ENCODE measurements at places on chromosomes 6 and 20. TPM values are rescaled to one million over a fixed set of nuclear protein-coding genes. Genes with fewer than 3 reads are reported as not detected.

DNA sequence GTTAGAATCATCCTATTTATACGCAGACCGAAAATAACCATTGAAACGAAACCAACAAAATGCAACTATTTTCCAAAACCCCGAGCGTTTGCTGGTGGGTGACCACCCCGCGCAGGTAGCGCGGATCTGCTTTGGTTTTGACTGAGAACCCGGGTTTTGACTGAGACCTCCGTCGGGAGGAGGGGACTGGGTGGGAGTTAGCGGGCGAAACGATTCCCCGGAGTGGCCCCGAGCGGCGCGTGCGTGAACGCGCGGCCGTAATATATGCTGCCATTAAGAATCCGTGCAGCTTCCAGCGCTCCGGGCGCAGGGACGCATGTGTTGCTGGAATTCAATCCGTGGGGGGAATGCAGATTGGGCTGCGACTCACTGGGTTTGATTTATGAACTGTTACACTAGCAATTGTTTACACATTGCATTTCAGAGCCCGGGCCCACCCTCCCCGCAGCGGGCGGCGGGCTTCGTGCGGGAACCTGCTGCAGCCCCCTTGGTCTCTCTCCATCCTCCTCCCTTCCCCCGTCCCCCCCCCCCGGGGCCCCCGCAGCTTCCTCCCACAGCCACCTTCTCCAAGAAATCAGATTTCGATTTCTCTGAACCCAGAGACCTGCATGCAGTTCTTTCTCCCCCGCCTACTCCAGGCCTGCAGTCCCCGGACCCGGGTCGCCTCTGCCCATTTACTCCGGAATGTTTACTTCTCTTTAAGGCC, 9.9 kb downstream of the NRN1 start:
- no peak for DNase-seq

TMEM244 gene
- total RNA-seq = not detected

- no peak for DNase-seq
Measured at GRCh38 chr6:137944793-137945498, 77.9 kb downstream of the TNFAIP3 start.

DNA sequence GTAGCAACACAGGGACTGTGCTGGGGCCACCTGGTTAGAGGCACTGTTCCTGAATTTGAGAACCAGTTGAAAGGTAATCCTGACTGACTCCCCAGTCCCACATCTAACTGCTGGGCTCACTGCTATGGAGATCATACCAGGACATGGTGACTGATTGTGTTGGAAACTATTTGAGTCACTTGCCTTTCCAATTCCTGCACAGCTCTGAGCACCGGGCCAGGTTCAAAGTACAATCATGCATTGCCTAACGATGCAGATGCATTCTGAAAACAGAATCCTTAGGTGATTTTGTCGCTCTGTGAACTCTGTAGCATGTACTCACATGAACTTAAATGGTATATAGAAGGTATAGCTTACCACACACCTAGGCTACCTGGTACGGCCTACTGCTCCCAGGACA, 215.3 kb downstream of the BMP7 start:
- DNase-seq = no peak

MYL9 gene
- total RNA-seq = 518 TPM

DNA sequence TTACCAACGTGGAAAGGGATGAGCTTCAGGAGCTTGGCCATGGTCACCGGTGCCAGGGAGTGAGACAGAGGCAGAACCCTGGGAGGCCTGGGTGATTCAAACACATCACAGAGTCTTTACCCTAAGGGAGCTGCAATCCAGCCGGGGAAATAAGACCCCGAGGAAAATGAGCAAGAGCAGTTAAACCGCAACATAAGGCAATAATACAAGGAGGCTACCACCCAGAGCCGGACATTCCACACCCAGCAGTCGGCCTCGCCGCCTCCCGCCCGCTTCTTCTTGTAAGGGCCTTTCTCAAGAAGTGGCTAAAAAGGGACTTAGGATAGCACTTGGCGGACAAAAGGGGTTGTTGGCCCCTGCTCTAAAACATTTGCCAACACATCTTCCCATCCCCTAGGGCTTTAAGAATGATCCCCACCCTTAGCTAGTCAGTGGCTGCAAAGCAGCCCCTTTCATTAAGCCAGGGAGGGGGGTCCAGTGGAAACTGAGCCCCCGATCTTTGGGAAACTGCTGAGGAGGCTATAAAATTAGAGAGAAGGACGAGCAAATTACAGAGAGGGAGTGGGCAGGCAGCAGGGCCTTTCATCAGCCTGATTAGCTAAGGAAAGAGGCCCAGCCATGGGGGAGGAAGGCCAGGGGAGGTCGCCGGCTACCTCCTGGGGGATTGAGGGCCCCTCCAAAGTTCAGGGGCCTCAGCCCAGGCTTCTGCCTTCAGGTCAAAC, 34.3 kb downstream of the SNX5 start:
- no peak for DNase-seq

PRDM13 gene
- total RNA-seq = not detected

DNA sequence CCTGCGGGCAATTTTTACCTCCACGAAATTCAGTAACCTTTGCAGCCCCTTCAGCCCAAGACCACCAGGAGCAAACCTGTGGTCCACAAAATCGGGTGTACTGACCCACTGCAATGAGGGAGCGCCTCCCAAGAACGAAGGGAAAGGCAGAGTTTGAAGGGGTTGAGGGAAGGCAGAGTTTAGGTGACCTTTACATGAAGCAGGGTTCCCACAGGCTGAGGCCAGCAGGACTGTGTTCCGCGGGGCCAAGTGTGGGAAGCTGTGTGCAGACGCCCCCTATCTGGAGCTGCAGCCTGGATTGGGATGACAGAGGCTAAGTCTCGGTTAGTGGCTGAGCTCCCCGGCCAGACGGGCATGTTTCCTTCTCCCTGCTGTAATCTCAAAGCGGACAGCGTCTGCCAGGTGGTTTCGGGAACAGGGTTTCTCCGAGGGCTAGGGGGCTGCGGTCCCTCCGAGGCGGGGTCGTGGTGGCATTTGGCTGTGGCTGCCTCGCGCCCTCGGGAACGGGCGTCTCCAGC, 826 bp upstream of the PYGB start:
- DNase-seq = no peak

DNA sequence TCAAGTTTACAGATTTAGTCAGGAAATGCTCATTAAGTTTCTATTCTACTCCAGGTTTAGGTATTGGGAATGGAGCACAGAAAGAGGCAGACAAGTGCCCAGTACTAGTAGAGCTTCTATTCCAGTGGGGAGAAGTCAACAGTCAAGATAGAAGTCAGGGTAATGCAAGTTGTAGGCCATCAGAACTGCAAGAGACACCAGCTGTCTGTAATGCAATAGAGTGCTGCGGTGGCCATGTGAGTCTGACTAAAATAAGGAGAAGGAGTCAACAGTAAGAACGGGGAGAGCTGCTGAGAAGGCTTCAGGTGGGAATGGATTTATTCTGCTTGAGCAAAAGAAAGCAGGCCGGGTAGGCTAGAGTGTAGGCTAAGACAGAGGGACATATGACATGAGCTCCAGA, 515.0 kb downstream of the QKI start:
- DNase-seq = no peak

- DNase-seq = peak; percentile 18
Measured at GRCh38 chr6:168385037-168385759, 55.8 kb upstream of the SMOC2 start.

GRCh38 chr6:6803180-6803977, 214.9 kb downstream of the LY86 start:
- DNase-seq = no peak

DNA sequence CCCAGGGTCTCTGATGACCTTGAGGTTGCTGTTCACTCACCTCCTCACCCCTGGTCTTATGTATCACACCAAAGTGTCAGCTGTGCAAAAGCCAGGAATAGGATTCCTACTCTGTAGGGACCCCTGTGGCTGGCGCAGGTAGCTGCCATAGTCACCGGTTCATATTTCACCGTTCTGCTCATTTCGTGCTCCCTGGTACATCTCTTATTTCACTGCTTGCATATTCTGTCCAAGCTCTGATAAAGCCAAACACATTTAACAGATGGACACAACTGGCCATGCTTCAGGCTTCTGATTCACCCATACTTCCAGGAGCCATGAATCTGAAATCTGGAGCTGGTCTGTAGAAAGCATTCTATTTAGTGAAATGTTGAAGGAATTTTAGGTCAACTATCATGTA, 20.5 kb downstream of the SLC22A3 start:
- no peak for DNase-seq

TUBB2B gene
- 12.2 TPM for total RNA-seq

DNA sequence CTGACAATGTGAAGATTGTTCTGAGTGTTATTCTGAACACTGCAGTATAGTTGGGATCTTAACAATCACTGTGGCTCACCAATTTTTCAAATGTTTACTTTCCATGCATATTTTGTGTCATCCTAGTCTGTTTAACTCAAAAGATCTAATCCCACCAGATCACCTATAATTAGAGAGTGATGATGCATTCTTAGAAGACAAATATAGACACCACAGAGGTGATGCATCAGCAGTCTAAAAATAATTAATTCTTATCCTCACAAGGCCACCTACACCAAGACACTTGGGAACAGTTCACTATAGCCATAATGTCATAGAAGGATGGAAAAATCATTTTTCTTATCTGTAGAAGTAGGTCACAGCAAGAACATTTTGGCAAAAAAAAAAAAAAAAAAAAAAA, 154.8 kb downstream of the UBE3D start:
- no peak for DNase-seq

GRCh38 chr6:21791056-21791455, 197.5 kb downstream of the SOX4 start:
- no peak for DNase-seq

OTOR gene
- not detected for total RNA-seq

MAS1 gene
- not detected for total RNA-seq

DNA sequence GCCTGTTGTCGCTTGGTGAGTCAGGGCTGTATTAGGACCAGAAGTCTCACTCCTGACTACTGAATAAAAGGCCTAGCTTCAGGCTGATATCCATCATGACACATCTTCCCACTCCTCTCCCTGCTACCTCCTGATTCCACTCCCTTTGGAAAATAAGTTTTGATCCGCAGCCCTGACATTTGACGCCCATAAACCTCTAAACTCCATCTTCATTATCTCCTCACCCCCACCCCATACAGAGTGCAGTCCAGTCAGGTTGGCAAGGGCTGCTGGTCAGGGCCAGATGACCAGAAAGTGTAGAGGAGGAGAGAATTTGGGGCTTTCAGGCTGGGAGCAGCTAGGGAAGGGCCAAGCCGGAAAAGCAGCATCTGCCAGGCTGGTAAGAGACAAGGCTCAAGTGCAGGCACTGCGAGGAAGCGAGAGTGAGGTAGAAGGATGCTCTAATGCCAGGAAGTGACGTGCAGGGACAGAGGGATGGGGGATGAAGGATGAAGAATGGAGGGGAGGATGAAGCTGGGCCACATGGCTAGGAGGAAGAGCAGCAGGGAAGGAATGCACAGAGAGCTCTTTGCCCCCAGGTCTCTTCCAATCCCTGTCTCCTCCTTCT, 1.2 kb downstream of the GGT7 start:
- DNase-seq = peak; percentile 74

CCN6 gene
- total RNA-seq = not detected

DNA sequence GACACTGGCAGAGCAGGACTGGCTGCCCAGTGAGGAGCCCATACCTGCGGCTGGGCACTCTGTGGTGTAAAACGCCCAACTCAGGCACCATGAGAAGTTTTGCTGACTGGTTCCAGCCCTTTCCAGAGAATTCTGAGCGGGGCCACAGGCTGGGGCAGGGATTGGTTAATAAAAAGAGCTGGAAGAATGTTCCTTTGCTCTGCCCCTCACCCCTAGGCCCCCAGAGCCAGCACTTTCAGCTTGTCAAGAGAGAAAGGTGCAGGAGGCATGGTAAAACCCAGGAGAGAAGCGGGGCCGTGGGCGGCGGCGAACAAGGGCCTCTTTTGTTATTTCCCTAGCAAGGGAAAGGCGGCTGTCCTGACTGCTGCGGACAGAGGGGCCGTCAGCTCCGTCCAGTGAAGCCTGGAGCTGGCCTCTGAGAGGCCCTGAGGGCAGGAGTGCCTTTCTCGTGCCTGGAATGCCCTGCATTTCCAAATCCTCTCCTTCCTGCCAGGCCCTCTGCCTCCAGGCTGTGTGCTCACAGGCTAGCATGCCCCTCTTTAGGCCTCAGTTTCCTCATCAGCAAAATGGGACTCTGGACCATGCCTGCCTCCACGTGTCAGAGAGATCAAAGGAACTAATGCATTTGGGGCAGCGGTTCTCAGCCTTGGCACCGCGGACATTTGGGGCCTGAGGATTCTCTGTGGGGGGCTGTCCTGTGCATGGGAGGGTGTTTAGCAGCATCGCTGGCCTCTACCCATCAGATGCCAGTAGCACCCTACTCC, 12.9 kb downstream of the SLC13A3 start:
- DNase-seq = no peak

ZNF217 gene
- 61.4 TPM for total RNA-seq

IGF2R gene
- total RNA-seq = 111 TPM

DNA sequence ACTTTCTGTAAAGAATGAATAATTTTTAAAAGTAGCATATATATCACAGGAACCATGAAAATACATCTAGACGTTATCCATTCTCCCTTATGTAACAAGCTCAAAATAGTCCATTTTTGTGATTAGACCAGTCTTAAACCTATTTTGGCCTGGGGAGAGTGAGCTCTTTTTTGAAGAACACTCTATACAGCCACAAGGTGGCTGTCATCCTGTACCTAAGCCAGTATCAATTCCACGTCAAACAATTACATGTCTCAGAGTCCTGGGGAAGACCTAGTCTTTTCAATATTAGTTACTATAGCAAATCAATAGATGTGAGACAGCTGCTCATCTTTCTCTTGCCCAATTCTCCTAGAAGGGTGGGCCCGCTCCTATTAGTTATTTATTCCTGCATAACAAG, 28.4 kb downstream of the FBXO5 start:
- no peak for DNase-seq

ZNF341 gene
- total RNA-seq = 3.1 TPM

DNA sequence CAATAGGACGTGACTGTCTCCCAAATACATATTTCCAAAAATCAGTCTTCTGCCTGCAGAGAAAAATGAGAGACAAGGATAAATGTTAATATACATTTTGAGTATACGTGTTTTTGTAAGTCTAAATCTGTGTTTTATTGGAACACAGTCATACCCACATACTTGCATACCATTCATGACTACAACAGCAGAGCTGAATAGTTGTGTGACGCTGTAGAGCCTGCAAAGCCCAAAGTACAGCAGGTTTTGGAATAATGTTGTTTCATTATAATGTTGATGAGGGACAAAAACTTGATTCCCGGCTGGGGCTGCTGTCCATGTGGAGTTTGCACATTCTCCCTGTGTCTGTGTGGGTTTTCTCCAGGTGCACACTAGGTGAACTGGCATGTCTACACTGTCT, 23.8 kb upstream of the FBXO9 start:
- DNase-seq = no peak

GRCh38 chr20:16490696-16491095, 82.6 kb downstream of the KIF16B start:
- DNase-seq = no peak

DNA sequence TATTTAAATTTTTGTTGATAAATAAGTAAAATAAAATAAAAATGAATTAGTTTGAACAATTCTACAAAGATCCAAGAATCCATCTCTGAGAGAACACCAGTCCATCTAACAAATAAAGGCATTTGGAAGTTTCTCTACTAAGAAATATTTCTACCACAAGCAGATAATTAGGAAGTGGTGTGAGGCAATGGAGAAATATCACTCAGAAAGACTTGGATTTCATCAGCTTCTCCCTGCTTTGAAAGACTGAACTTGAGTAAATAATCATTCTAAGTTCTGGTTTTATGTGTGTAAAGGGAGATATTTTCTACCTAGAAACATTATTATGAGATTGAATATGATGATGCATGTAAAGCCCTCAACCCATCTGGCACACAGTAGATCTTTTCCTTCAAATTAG, 17.8 kb upstream of the TCF21 start:
- DNase-seq = no peak

TNFRSF6B gene
- total RNA-seq = 4.7 TPM

Data from mesenteric fat pad (tissue), 1 donor.